ENCODE measurements at places on chromosomes 2 and 18.

DNA sequence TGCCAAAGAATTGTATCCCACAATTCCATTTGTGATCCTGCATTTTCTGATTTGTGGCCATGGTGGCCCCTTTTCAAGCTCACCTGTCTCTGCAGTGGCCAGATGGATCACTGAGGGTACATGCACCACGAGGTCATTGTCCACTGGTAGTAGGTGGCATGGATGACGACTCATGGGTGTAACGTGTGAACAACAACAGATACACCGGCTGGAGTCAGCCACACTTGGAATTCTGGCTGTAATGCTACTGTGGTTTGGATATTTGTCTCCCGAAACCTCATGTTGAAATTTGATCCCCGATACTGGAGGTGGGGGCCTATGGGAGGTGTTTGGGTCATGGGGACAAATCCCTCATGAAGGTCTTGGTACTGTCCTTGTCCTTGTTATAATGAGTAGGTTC lies 102.2 kb upstream of the TAF1B start:
- no peak for DNase-seq

DNA sequence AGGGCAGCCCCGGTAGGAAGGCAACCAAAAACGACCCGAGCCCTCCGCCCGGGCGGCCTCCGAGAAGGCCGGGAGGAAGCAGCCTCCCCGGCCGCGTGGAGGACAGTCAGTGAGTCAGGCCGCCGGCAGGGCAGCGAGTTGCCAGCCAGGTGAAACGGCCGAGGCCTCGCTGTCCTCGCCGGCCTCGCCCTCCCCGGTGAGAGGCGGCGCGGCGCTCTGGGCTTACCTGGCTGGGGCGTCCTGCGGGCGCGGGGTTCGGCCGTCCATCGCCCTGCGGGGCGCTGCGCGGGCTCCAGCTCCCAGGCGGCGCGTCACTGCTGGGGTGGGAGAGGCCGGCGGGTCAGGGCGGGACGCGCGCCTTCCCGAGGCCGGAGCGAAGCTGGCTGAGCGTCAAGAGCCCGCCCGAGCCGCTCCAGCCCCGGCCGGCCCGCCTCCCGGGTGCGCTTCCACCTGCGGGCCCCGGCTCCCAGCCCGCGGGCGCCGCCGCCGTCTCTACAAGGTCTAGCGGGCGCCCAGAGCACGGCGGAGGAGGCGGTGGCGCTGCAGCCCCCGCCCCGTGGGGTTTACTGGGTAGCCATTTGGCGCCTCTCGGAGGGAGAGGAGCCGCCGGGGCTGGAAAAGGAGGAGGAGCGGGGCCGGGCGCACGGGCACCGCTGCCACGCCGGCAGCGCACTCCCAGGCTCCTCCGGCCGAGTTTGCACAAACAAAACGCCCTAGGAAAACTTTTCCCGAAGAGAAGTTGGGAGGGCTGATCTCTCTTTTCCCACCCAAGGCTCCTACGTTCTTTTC lies 499 bp downstream of the COBLL1 start:
- no peak for DNase-seq

DNA sequence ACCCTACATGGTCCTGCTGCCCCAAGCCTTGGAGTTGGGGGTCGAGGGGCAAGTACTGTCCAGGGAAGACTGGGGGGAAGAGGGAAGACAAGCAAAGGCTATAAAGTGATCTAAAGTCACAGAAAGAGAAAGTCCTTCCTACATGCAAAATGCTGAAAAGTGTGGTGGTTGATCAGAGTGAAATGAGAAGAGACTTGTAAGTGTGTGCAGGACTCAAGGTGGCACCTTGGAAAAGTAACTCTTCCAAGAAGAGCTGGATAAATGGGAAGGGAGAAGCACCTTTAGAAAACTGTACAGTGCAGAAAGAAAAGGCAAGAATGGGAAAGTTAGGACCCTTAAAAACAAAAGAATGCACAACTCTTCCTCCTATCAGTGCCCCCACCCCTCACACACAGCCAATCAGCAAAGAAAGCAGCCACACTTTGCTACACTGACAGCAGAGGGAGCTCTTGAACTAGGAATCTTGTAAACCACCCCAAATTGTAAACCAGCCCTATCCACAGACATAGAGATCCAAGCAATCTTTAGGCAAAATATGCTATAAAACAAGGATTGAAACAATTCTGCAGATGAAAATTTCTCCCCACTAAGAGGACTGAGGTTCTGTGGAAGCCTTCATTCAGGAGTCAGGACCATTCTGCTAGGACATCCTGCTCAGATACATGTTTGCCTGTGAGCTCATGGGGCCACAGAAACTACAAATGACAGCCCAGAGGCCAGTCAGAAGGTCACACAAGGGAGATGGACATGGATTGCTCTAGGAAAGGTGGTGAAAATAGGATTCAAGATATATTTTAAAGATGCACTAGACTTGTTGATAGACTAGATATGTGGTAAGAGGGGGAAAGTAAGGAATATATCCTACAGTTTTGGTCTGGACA lies 146.4 kb downstream of the FTCDNL1 start:
- DNase-seq, result peak; percentile 29

DNA sequence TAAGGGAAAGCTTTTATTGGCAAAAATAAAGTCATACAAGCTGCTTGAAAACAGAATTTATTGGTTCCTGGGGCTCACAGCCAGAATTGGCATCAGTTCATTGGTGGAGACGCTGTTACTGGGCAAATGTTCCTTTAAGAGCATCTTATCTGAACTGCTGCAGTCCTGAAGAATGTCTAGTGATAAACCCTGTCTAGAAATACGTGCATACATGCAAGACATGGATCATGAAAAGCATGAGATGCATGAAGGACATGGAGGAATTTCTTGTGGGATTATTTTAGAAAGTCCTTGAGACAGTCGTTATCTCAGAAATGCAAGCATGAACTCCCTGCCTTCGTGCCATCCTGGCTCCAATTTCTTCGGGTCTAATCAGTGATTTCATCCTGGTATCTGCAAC lies 32.5 kb upstream of the FHOD3 start:
- no peak for DNase-seq

GRCh38 chr2:172921532-172922236 lies 154.0 kb upstream of the MAP3K20 start:
- DNase-seq, result no peak

GRCh38 chr18:525036-525797 lies 24.7 kb upstream of the COLEC12 start:
- DNase-seq, result peak; percentile 20

DNA sequence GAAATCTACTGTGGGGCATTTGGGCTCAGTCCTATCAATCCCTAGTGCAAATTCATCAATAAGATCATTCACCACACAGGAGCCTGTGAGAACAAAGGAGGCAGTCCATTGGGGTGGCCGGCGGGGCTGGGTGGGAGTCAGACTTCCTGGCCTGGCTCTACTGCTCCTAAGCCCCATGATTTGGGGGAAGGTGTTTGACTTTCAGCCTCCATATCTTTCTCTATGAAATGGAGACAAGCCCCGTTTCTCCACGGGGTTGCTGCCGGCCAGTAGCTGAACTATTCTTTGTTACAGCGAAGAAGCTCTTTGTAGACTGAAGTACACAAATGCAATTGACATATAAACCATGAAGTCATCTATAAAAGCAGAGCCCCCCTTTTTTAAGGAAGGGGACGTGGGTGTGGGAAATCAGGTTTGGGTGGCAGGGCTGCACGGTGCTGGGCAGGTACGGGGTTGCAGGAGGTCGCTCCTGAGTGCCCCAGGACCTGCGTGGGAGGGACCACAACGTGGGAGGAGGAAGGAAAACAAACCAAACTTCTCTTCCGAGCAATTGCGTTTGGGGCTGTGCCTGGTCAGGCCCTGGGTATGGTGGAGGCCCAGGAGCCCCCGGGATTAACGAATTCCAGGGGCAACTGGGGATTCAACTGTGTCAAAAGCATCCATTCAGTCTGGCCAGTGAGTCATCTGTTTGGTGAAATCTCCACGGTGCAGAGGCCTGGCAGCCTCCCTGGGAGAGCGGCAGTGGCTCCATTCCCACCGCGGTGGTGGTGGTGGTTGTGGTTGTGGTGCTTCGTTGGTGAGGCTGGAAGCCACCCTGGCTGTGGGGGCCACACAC lies 18.2 kb downstream of the FBLN7 start:
- no peak for DNase-seq

GRCh38 chr18:76382275-76382674 lies 112.8 kb downstream of the ZNF516 start:
- DNase-seq, result no peak

GRCh38 chr2:119156891-119157773 lies 1.4 kb downstream of the C1QL2 start:
- no peak for DNase-seq

DNA sequence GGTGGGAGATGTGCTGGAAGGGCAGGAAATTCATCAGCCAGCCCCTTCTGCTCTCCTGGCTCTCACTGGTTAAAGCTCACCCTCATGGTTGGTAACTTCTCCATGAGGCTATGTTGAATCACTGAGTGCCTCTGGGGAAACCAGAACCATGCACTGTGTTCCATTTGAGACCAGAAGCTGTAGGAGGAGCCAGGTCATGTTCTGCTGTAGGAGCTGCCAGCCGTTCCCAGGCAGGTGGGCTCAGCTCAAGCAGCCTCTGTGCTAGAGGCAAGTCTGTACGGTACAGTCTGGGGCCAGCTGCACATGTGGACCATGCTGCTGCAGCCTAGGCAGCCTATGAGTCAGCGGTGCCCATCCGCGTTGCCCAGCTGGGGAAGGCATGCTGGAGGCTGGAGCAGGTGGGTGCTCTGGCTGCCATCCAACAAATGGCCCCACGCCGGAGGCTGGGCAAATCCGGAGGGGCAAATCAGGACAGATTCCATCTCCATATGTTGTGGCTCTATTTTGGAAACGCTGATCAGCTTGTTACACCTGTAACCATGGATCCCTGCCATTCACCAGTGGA lies 22.0 kb upstream of the KCNF1 start:
- DNase-seq, result no peak

- DNase-seq, result no peak
Observed at GRCh38 chr2:57894381-57894780, 152.2 kb upstream of the VRK2 start.

GRCh38 chr2:21250673-21251072 lies 126.9 kb downstream of the TDRD15 start:
- DNase-seq, result no peak

DNA sequence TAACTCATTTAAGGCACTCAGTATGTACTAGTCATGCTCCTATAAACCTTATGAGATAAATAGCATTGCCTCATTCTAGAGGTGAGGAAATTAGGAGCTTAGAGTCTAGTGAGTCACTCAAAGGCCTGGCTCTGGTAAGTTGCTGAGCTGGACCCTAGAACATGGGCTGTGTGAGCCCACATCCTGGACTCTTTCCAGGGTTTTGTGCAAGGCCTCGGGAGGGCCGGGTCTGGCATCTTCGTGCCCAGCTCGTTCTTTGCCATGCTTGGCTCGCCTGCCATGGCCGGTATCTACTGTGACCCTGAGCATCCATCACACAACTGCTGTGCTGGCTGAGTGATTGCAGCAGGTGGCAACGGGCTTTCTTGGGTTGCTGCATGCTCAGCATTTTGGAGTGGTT lies 168.0 kb downstream of the LPIN1 start:
- DNase-seq, result no peak

- DNase-seq, result no peak
Observed at GRCh38 chr2:184113696-184114403, 484.5 kb upstream of the ZNF804A start.

DNA sequence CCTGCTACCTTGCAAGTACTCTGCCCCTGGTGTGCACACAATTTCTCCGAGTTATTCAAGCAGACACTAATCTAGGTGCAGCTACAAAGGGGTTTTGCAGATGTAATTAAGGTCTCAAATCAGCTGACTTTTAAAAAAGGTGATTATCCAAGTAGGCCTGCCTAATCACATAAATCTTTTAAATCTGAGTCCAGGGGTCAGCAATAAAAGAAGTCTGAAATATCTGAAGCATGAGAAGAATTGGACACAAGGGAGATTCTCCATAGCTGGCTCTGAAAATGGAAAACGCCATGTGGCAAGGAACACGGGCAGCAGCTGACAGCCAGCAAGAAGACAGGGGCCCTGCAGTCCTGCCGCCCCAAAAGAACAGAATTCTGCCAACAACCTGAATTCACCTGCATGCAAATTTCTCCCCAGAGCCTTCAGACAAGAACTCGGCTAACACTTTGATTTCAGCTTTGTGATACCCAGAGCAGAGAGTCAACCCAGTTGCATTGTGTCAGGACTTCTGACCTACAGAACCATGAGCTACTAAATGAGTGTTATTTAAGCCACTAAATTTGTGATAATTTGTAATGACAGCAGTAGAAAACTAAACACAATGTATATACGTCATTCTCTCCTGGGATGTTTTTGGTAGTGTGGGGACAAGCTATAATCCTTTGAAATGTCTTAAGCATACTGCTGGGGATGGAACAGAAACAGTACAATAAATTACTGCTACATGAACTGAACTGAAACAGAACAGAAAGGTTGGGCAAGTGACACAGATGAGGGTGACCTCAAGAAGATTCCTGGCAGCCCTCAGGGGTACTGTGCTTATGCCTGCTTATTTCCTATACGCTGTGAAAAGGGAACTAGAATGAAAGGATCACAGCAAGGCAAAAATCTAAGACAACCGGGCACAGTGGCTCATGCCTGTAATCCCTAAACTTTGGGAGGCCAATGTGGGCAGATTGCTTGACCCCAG lies 3.2 kb downstream of the INO80C start:
- DNase-seq, result no peak

DNA sequence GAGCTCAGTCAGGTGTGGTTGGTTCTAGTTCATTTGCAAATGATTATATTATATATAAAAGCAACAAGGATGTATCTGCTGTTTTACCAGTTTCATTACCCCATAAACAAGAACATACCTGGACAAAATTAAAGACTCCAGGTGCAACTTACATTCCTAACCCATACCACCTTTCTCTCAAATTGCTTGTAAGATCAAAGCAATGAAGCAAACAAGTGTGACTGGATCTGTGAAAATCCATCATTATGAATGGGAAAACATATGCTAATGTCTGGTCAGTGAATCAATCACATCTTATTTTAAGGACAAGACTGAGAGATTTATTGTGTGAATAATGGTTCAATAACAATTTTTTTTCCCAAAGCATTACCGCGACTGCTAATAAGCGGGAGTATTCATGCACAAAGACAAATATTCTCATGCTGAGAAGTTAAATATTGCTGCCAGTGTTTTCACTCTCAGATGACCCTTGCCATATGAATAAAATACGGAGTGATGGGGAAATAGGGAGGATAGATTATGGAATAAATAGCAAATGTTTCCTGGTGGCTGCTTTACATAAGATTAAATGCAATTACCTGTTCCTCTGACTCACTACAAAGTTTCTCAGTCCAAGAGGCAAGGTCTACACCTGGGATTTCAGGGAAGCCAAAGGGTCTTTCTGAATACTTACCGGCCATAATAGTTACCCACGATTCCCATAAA lies 59.3 kb downstream of the WDR75 start:
- no peak for DNase-seq

GRCh38 chr2:73295751-73296400 lies 2.5 kb upstream of the EGR4 start:
- no peak for DNase-seq

Measured in HS-27A (cell line).